ENCODE measurements at places on chromosomes 16 and 17.

GRCh38 chr16:83935005-83935857 lies 17.8 kb upstream of the OSGIN1 start:
- DNase-seq: no peak

GRCh38 chr17:69363488-69364210 lies 36.7 kb upstream of the ABCA5 start:
- no peak for DNase-seq

- DNase-seq: no peak
Measured at GRCh38 chr17:39943702-39944392, 16.3 kb downstream of the LRRC3C start.

DNA sequence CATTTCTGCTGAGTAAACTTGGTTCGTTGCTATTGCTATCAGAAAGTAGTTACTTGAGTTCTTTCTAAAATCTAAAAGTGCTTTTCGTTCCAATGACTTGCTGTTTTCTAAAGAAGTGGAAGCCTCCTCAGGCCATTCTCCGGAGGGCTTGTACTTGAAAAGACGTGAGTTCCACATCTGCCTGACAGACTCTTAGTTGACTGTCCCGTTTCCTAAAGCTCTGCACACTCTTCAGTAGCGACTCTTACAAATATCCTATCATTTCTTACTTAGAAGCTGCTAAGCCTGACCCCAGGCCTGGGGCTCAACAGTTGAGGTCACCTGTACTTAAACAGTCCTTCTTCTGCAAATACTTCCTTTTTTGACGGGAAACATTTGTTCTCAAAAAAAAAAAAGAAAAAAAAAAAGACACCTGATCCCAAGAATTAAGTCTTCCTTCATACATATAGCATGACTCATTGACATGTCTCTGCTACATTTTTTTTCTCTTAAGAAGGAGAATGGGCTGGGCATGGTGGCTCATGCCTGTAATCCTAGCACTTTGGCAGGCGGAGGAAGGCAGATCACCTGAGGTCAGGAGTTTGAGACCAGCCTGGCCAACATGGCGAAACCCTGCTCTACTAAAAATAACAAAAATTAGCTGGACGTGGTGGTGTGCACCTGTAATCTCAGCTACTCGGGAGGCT lies 61.5 kb downstream of the DHRS7C start:
- no peak for DNase-seq

- no peak for DNase-seq
Measured at GRCh38 chr16:28106467-28107215, 43.1 kb upstream of the GSG1L start.

Data from T1000 (cell line).